ENCODE measurements at places on chromosomes 7 and 10.

DNA sequence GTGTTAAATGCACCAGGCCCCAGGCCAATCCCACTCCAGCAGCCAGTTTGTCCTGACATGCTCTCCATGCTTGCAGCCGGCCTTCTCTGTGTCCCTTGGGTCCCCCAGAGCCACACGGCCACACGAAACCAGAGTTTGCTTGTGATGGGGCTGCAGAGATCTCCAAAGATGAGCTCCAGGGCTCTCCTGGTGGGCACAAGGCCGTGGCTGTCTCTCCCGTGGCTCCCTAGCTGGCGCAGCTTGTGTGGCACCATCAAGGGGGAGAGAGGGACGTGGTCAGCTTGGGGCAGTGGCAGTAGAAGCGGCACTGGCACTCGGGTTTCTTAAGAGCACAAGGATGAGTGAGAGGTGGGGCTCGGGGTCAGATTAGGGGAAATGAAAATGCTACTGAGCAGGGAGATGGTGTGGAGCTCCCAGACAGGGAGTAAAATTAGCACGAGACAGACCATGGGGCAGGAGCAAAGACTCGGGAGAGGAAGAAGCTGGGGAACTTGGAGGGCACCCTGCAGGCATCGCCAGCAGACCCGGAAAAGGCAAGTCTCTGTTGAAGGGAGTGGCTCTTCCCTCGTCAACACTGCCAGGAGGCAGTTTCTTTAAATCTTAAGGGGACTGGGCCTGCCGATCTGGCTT is 572.5 kb upstream of the FOXK1 start:
- no peak for DNase-seq

DNA sequence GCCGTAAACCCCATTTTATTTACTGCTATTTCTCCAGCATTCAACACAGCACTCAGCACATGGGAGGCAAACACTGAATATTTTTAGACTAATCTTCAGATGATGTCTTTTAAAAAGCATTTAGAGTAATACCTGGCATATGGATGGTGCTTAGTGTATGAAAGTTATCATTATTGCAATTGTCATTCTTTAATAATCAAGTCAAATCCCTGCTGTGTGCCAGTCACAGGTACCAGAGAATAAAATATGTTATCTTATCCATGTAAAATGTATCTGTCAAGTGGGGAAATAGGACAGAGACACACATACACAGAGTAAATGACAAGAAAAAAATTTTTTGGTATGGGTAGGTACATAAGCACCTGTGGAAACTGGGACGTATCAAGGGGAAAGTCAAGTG is 18.5 kb downstream of the ANKRD22 start:
- DNase-seq = no peak

- DNase-seq = no peak
These were observed 114.7 kb downstream of the EBF3 start for GRCh38 chr10:129849452-129849750.

GRCh38 chr7:128919881-128920799 is 9.6 kb upstream of the KCP start:
- DNase-seq = no peak

All from activated B cell treated with CpG ODN at 0.5 μM for 24 hours (primary cell).